Activated T-helper 1 cell treated with anti-CD3 and anti-CD28 coated beads, Interleukin-12 subunit alpha, Interleukin-12 subunit beta, Interleukin-2, Interleukin-4 antibody, amounts not matched to agents 30 ng/mL and 10 ng/mL and 1 ng/mL, durations not matched to agents 14 hours and 24 hours and 36 hours (primary cell): ENCODE measurements at places on chromosomes 1 and 21. TPM values are rescaled to one million over a fixed set of nuclear protein-coding genes. Genes with fewer than 3 reads are reported as not detected.
A peak's percentile ranks its signal among the peaks of the same experiment; 100 is the strongest.

IFI44L gene
- total RNA-seq, result 16.7 and 21.8 TPM in 2 replicates

KIF21B gene
- 50.4 and 52.0 TPM in 2 replicates for total RNA-seq

CR1L gene
- not detected in 2 replicates for total RNA-seq

DNA sequence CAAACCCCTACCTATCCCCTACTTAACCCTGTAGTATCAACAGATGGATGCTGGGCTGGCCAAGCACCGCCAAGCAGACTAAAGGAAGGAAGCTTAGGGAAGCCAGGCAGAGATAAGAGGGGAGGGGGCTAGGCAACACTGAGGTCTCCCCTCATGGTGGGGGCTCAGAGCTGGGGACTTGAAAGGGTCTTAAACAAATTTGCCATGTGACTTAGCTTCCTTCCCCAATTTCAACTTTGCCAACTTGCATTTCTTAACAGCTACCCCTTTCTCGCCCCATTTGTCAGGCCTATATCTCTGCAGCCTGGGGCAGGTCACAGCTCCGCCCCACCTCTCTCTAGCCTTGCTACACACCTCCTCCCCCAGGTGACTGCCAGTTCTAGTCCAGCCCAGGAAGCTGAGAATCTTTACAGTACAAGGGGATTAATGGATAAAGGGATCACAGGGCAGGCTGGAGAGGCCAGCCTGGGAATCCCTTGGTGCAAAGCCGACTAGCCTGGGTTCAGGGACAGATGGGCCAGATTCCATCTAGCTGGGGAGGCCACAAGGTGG is 3.4 kb downstream of the KIF21B start:
- H3K27ac ChIP-seq, result peak overlapping the region; percentile 99
- peak overlapping the region; percentile 100 for H3K4me3 ChIP-seq
- no peaks in the 10 kb centered on the region for H3K27me3 ChIP-seq
- peaks cover 86% of the 10 kb centered on the region for H3K4me1 ChIP-seq
- H3K36me3 ChIP-seq, result peaks cover 14% of the 10 kb centered on the region
- no peak for DNase-seq

GRCh38 chr21:37700641-37701202 is 215.5 kb downstream of the KCNJ6 start:
- no peaks in the 10 kb centered on the region for H3K36me3 ChIP-seq
- H3K4me3 ChIP-seq, result no peak overlapping the region
- peaks cover 6% of the 10 kb centered on the region for H3K27me3 ChIP-seq
- no peaks in the 10 kb centered on the region for H3K4me1 ChIP-seq
- no peak overlapping the region for H3K27ac ChIP-seq
- DNase-seq, result no peak

DNA sequence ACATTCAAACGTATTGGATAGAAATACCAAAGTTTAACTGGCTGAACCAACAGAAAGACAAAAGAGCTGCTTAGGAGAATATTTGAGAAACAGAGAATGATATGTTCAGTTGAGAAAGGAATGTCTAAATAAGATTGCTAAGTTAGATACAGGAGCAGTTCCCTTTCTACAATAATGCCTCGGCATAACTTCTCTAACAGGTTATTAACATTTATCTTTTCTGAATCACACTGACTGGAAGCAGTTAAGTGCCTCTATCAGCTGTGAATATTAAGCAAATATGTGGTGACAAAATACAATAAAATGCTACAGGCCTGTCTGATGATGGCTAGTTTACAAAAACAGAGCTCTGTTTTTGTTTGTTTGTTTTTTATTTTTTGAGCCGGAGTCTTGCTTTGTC is 121.9 kb downstream of the KCNK1 start:
- no peaks in the 10 kb centered on the region for H3K36me3 ChIP-seq
- no peak overlapping the region for H3K4me3 ChIP-seq
- H3K27ac ChIP-seq, result no peak overlapping the region
- DNase-seq, result no peak
- no peaks in the 10 kb centered on the region for H3K4me1 ChIP-seq
- H3K27me3 ChIP-seq, result no peaks in the 10 kb centered on the region

DNA sequence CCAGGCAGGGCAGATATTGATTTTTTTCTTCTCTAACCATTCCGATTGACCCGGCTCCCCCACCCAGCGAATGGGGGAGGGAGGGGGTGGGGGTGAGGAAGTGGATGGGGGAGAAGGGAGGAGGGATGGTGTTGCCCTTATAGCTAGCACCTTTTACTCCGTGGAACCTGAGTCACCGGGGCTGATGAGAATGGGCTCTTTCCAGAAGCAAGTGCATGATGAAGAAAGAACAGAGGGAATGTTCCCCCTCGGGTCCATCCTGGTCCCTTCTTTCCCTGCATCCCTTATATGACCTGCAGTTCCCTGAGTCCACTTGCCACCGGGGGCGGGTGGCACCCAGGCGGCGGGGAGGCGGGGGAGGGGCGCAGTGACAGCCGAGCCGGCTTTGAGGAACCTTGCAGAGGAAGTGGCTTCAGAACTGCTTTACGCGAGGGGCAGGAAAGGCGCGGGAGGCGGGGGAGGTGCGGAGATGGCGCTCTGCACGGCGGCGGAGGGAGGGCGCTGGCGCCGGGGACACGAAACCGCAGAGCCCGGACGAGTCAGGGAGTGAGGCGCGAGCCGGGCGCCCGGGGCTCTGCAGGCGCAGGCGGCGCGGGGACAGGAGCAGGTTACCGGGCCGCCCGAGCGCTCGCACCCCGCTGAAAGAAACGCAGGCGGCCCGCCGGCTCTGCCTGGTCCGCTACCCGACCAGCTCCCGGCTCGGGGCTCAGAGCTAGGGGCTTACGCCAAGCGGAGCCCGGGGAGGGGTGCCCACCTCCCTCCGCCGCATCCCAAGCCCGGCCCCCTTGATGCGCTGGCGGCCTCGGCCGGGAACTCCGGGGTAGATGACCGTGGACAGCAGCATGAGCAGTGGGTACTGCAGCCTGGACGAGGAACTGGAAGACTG is 49.7 kb downstream of the RASSF5 start:
- H3K36me3 ChIP-seq, result peaks cover 41% of the 10 kb centered on the region
- H3K4me1 ChIP-seq, result peaks cover 73% of the 10 kb centered on the region
- peak overlapping the region; percentile 98 for H3K27ac ChIP-seq

GRCh38 chr1:218397752-218398339 is 52.7 kb downstream of the TGFB2 start:
- DNase-seq, result no peak
- no peak overlapping the region for H3K4me3 ChIP-seq
- H3K4me1 ChIP-seq, result no peaks in the 10 kb centered on the region
- no peaks in the 10 kb centered on the region for H3K27me3 ChIP-seq

GRCh38 chr1:39569034-39569433 is 7.6 kb downstream of the PABPC4 start:
- H3K4me3 ChIP-seq, result no peak overlapping the region
- H3K27me3 ChIP-seq, result no peaks in the 10 kb centered on the region
- peaks cover 78% of the 10 kb centered on the region for H3K36me3 ChIP-seq
- peaks cover 48% of the 10 kb centered on the region for H3K4me1 ChIP-seq
- no peak for DNase-seq
- no peak overlapping the region for H3K27ac ChIP-seq

GRCh38 chr1:190478149-190479049 is 735 bp upstream of the BRINP3 start:
- no peaks in the 10 kb centered on the region for H3K36me3 ChIP-seq
- no peak for DNase-seq
- H3K4me1 ChIP-seq, result no peaks in the 10 kb centered on the region
- peaks cover 37% of the 10 kb centered on the region for H3K27me3 ChIP-seq

- H3K27ac ChIP-seq, result no peak overlapping the region
- H3K4me3 ChIP-seq, result no peak overlapping the region
- no peaks in the 10 kb centered on the region for H3K27me3 ChIP-seq
- H3K36me3 ChIP-seq, result no peaks in the 10 kb centered on the region
- H3K4me1 ChIP-seq, result no peaks in the 10 kb centered on the region
- DNase-seq, result no peak
These were observed 51.1 kb downstream of the ODF2L start for GRCh38 chr1:86345042-86345441.

DNA sequence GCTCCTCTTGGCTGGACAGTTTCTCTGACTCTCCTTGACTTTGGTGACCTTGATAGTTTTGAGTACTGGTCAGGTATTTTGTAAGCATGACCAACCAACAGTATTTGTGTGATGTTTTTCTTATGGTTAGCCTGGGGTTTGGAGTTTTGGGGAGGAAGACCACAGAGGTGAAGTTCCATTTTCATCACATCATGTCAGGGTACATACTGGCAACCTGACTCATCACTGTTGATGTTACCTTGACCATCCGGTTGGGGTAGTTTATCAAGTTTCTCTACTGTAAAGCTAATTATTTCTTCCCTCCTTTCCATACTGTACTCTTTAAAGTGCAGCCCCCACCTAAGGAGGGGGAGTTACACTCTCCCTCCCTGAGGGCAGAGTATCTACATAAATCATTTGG is 13.4 kb downstream of the OSCP1 start:
- no peak overlapping the region for H3K4me3 ChIP-seq
- DNase-seq, result no peak
- peaks cover 14% of the 10 kb centered on the region for H3K27me3 ChIP-seq
- no peak overlapping the region for H3K27ac ChIP-seq
